ENCODE measurements at places on chromosomes 5 and 9.

- DNase-seq, result no peak
These were observed at the start of gene TNFSF8 for GRCh38 chr9:114930056-114930812. TSS of gene TNFSF8 (minus strand) at chr9:114930591. CDS start at chr9:114930303, 288 bp downstream.

DNA sequence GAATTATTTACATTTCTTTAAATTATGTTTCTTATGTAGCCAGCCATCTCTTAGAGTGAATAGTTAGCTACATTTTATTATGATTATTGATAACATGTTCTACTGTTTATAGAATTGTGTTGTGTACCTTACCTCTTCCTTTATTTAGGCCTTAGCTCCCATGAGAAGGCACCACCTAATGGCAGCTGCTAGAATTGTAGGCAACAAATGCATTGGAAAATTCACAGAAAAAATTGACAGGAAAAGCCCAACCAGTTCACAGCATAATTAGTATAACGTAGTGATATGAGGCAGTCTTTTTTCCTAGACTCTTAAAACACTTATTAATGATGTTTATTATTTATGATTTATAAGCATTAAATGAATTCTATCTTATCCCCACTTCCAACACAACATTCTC is 175.8 kb downstream of the WDR70 start:
- DNase-seq, result peak; percentile 46

DNA sequence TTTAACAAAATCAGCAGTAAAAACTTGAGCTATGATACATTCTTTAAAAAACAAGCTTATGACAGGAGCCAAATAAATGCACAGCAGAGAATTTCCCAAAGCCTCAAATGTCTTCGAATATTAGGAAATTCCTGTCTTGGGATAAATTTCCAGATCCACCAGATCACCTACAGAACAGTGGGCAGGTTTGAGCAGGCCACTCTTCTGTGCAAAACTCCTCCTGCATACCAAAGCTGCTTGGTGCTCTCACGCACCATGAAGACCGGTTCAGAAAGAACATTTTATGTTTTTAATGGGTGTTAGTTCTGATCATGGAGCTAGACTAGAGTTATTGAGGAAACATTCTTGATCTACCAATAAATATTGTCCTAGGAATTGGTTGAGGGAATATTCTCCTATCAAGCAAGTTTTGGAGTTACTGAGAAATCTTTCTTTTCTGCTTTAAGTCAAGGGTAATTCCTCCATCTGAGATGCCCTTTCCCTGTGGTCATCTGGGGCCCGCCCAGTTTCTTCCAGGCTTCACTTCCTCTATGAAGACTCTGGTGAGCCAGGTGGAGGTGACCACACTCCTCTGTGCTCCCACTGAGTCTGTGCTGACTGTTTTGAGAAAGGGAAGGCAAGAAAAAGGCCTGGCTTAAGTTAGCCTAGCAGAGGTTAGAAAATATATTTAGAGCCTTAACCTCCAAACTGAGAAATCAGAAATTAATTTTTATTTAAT is 17.9 kb downstream of the TNFSF15 start:
- no peak for DNase-seq

DNA sequence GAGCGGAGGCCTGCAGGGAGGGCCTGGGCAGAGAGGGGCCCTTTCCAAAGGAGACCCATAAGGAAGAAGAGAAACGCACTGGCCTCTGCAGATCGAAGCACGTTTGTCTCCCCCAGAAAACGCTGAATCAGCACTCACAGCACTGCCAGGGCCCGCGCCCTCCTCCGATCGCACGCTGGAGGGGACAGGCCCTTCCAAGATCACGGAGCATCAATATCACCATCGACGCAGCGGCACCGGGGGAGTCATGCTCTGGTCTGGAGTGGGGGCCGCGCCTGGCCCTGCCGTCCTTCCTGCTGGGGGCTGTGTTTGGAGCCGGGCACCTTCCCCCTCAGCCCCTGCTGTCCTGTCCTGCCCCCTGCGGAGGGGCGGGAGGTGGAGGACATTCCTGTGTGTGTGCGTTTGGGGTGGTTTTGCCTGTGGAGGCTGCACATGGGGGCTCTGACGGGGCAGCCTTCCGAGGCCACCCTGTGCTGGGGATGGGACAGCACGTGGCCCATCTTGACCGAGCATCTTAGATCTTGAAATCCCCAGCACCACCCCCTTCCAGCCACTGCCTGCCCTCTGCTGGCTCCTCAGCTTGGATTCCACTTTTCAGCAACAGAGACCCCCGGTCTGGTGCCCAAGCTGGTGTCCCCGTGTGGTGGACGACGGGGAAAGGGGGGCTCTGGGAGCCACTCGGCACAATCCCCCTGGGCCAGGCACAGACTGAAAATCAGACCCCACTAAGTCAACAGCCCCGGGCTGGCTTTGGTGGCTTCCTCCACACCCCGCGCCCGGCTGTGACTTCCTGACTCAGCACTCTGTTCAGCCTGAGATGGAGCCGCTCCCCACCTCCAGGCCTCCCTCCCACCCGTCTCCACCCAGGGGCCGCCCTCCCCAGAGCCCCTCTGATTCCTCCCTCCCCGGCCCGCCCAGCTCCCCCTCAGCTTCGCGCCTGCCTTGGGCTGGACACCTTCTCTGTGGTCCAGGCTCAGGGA is 8.3 kb downstream of the TMEM250 start:
- DNase-seq, result no peak

DNA sequence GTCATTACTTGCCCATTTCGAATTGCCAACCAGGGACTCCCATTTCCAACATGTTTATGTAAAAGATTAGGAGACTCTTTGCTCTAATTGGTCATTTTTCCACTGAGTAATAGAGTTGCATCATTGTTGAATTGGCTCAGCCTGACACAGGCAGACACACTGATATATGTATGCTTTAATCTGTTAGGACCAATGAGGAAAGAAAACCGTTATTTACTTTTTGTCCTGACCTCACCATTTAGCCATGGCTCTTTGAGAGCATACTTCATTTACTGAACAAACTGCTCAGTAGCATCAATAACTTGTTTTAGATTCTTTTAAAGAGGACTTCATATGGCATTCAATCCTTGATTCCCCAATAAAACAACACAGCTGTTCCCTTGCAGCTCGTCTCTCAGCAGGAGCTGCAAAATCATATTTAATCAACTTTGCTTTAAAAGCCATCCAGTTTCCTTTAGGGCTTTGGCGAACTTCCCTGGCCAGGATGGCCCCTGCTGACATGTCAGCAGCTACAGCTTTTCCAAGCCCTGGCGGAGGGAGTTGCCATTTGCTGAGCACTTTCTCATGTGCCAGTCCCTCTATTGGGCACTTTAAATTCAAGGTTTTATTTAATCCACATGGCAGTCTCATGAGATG is 251.5 kb upstream of the TNC start:
- DNase-seq, result peak; percentile 72

DNA sequence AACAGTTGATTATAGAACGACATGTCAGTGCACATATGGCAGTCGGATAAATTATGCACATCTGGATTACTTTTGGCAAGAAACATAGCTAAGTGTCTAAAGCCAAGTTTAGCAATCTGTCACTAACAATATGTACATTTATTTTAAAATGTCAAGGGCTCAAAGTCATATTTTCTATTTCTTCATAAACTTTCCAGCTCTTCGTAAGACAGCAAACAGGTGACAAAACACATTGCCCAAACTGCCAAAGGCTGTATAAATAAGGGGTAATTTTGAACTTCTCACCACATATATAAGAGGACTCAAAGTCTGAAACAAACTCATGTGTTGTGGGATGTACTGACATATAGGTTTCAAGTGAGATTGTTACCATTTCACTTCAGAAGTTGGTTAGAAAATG is 237.2 kb downstream of the ARL15 start:
- no peak for DNase-seq

GRCh38 chr9:12774861-12775678 is at the start of gene LURAP1L:
TSS of gene LURAP1L (plus strand) at chr9:12775020. CDS start at chr9:12775716, 696 bp downstream.
- DNase-seq, result peak; percentile 80

- no peak for DNase-seq
These were observed 69.6 kb downstream of the FBXL17 start for GRCh38 chr5:108312258-108312657.

- no peak for DNase-seq
These were observed 6.2 kb downstream of the ZBED3 start for GRCh38 chr5:77080905-77081304.

DNA sequence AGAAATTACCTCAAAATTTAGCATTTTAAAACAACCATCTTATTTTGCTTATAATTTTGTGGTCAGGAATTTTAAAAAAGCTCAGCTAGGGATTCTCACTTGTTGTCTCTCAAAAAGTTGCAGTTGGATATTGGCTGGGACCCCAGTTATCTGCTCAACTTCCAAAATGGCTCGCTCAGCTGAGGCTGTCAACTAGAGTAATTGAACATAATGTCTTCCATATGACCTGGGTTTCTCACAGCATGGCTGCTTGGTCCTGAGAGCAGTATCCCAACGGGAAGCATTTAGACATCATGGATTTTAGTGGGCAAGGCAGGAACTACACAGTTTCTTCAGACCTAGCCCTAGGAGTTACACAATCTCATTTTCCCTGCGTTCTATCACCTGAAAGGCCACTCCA is 63.6 kb upstream of the SPEF2 start:
- no peak for DNase-seq

DNA sequence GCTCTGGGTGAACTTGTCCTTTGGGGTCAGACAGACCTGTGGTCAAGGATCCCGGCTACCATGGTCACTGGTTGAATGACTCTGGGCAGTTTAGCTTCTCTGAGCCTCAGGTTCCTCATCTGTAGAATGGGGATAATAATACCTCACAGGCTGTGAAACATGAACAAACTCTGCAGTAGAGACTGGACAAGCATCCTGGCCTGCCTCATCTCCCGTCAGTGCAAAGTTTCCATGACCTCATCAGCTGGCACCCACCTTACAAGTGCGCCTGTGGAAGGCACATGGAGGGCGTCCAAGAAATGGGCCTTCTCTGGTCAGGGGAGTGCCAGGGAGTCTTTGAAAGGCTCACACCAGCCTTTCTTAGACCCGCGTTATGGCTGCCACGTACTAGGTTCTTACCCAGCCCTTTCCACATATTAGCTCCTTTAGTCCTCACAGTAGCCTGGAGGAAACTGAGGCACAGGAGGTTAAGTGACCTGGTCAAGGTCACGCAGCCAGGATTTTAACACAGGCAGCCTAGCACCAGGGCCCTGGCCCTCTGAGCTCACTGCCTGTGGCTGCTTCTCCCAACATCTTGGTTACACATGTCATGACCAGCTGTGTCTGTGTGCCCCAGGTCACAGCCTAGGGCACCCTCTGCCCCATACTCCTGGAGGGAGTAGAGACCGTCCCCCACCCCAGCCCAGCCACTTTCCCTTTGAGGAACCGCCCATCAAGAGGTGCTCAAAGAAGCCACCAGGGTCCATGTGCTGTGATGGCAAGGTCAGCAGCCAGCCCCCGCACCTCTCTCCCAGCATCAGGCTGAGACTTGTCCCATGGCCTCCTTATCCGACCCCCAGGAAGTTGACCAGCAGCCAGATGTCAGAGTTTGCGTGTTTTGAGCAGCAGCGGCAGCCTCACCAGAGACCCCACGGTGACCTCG is 39.4 kb upstream of the RPL26L1 start:
- no peak for DNase-seq

GRCh38 chr9:112771359-112772214 is 21.0 kb downstream of the SNX30 start:
- DNase-seq, result no peak

DNA sequence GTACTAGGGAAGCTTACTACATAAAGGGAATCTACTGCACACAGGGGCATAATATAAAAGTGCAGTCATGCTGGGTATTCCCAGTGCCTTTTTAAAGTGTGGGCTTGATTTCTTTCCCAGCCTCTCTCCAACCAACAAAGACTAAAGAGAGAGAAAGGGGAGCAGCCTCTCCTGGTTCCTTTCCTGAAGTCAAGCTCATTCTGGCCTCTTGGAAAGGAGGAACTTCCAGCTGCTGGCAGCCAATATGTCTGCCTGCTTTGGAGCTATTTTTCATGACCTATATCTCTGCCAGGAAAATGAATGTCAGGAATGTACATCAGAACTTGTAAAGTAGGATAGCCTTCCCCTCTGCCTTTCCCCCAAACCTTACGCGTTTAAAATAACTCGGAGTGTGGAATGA is 57.1 kb downstream of the RAB3C start:
- no peak for DNase-seq

- DNase-seq, result no peak
These were observed 20.6 kb downstream of the GLRX start for GRCh38 chr5:95801961-95802360.

GRCh38 chr5:148768806-148769415 is 57.5 kb upstream of the ADRB2 start:
- DNase-seq, result no peak

GRCh38 chr5:1634337-1634661 is 110.5 kb upstream of the LPCAT1 start:
- no peak for DNase-seq

- no peak for DNase-seq
These were observed 87.1 kb downstream of the ENTREP1 start for GRCh38 chr9:69411931-69412740.

DNA sequence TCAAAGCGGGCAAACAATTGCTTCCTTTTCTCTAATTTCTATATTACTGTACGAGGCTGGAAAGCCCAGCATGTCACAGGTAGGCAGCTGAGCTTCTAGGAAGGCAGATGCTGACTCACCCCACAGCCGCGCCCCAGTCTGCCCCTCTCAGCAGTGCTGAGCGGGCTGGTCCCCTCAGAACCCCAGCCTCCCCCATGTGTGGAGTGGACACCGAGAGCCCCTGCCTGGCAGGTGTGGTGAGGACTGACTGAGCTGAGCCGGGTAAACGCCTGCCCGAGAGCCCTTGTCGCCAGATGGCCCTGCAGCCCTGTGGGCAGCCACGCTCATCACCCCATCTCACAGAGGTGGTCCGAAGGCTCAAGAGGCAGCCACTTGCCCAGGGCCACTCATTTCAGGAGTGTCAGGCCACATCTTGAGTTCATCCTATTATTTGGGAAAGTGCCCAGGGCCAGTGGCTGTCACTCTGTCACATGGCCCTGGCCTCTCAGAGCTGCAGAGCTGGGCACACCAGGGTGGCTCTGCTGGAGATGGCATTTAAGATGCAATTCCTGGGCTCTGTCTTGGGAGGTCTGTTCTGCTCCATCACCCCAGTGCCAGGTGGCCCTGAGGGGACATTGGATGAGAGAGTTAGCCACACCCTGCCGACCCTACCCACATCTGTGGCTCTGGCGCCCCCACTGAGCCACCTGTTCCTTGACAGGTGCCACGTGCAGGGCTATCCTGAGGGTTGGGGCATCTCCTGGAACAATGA is 12.4 kb downstream of the CARD19 start:
- no peak for DNase-seq

- DNase-seq, result peak; percentile 55
These were observed 33.0 kb upstream of the NFIB start for GRCh38 chr9:14346811-14347405.

- DNase-seq, result no peak
These were observed 2.8 kb upstream of the RACK1 start for GRCh38 chr5:181246276-181247049.

- no peak for DNase-seq
These were observed 23.2 kb downstream of the EGR1 start for GRCh38 chr5:138488481-138488945.

GRCh38 chr9:21965401-21965951 is 28.7 kb downstream of the CDKN2A start:
- no peak for DNase-seq

GRCh38 chr9:98607152-98607551 is 101.6 kb downstream of the GABBR2 start:
- no peak for DNase-seq
